Stimulated activated CD8-positive, alpha-beta memory T cell treated with anti-CD3 and anti-CD28 coated beads, Interleukin-15, amount 100 ng/mL, for 1 hour (primary cell): ENCODE measurements at places on chromosomes 4 and X.

GRCh38 chr4:48015678-48016077, 803 bp downstream of the CNGA1 start:
- no peak for DNase-seq

DNA sequence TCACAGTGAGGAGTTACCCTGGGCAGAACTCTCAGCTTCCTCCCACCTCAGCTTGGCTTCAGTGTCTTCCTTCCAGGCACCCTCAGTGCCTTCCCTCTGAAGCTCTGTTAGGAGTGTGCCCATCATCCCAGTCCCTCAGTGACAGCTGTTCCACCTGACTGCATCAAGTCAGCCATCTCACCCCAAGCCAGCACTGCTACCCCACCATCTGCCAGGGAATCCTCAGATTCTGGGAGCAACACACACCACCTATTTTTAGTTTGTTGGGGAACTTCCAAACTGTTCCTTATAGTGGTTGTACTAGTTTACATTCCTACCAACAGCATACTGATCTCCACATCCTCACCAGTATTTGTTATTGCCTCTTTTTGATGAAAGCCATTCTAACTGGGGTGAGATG, 182.9 kb downstream of the RELL1 start:
- no peak for DNase-seq

DNA sequence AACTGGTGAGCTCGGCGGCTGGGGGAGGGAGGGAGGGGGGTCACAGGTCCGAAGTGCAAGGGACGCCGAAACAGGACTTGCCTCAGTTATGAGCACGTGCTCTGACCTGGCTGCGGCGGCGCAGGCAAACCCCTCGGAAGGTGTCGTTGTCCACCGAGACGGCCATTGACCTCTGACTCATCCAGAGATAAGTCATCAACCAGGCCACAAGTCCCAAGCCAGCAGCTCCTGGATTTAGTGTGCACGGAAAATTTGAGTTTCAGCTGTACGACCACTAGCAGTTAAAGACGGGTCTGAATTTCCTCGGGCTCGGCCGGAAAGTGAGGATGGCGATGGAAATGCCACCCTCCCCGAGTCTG, 674 bp downstream of the SH3D19 start:
- no peak for DNase-seq

DNA sequence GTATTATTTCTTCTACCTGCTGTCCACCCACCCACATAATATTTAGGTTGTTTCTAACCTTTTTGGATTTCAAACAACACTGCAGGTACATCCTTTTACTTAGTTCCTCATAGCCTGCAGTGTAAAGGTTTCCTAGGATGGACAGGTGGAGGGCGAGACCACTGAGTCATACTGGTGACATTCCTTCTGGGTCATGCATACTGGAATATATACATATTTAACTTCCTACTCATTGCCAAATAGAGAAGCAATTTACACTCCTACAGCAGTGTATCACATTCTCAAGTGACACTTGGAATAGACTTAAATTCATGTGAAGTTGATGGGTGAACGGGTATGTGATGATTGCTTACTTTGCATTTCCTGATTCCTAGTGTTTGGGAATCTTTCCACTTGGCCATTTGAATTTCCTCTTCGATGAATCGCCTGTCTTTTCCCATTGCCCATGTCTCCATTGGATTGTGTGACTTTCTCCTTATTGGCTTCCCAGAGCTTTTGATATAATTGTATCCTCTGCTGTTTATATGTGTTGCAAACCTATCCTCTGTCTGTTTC, 8.2 kb upstream of the PPP2R2C start:
- no peak for DNase-seq

GRCh38 chrX:118644378-118644777, 83.0 kb upstream of the IL13RA1 start:
- DNase-seq: no peak

DNA sequence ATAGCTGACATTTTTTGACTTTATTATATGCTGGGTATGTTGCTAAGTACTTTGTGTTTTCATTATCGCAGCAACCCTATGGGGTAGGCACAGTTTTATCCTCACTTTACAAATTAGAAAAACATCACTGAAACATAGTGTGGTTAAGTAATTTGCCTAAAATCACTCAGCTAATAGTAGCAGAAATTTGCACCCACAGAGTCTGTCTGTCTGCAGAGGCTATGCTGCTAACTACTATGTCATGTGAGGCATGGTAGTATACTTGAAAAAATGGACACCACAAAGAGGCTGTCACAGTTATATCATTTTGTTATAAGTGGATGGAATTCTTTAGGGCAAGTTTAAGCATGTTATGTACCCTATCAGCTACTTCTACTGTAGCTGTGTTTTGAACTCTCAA, 69.0 kb downstream of the STAG2 start:
- DNase-seq: no peak

- no peak for DNase-seq
Observed at GRCh38 chr4:147515220-147515936, 34.5 kb downstream of the EDNRA start.

GRCh38 chr4:130023088-130023487, 927.1 kb downstream of the C4orf33 start:
- no peak for DNase-seq

- no peak for DNase-seq
Observed at GRCh38 chr4:5710065-5710960, 688 bp upstream of the EVC start.

DNA sequence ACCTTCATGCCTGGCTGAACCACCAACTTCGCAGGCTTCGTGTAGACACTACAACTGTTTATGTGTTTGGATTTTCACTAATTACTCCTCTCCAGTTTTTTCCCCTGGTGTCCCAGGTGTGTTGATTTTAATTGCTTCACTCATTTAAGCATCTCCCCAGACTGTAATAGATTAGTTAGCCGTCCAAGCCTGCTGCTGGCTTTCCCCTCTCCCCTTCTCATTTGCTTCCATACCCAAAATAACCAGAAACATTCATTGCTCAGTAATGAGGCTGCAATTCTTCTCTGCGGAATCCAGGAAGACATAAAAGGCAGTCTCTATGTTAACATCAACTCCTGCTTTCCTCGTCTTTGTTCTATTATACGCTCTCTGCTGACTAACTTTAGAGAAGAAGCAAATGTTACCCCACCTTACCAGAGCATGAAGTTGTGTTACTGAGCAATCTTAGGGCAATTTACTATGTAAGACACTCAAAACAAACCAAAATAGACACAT, 37.9 kb upstream of the SCRG1 start:
- DNase-seq: no peak

DNA sequence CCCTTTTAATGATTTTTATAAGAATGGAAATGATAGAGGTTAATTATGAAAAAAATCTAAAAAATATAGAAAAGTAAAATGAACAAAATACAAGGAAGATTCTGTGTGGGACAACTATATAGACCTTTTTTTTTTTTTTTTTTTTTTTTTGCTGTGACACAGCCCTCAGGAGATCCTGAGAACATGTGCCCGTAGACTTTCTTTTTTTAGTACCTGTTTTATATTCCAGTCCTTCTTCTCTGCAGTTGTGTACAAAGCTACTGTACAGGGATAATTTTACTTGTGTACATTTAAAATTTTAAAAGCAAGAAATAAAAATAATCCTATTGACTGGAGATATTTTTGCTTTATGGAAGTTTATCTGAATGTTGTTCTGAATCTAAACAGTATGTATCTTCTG, 85.5 kb downstream of the KDM6A start:
- no peak for DNase-seq
